ENCODE measurements at places on chromosomes 7 and 10. TPM values are rescaled to one million over a fixed set of nuclear protein-coding genes. Genes with fewer than 3 reads are reported as not detected.

DNA sequence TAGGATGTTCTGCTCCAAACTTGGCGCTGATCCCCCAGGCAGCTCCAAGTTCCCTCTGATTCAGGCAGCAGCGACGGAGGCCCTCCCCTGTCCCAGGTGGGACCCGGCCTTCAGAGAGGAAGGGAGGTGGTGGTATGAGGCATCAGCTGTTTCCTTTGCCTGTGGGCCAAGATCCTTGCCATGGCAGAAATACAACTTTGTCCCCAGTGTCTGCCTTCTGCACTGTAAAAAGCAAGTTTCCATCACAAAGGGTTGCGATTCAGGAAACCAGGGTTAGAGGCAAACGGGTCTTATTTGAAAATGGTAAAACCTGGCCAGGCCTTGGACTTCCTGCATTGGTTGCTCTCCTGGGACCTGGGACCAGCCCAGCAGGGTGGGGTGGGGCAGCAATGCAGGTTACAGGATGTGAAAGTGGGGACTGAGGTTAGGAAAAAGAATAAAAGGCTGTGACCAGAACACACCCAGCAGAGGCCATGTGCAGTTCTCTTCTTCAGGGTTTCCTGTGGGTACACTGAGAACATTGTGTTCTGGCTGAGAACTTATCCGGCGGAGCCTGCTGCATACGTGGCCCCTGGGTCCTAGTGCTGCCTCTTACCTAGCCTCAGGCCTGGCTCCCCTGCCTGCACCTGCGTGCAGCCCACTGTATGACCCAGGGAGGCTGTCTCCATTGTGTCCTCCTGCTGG is 25.1 kb upstream of the DDIT4 start:
- DNase-seq, result peak; percentile 68

DNA sequence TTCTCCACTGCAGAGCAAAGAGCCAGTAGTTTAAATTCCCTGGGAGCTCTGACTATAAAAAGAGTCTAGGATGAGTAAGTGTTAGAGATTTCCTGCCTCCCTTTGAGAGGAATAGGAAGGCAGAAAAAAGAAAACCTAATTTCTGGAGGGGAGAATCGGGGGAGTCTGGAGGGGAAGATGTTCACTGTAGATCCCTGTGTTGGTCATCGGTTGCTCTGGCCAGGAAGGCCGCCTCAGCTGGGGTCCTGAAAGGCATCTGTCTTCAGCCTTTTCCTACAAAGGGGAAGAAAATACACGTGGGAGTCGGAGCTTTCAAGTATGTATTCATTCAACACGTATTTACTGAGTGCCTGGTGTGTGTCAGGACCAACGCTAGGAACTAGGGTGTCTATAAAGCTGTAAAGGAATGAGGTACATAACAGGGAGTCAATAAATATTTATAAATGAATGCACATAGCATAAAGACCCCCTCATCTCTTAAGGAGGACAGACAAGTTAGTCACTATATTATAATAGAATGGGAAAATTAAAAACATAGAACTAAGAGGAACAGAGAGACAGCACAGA is 101.1 kb downstream of the ICA1 start:
- DNase-seq, result no peak

DNA sequence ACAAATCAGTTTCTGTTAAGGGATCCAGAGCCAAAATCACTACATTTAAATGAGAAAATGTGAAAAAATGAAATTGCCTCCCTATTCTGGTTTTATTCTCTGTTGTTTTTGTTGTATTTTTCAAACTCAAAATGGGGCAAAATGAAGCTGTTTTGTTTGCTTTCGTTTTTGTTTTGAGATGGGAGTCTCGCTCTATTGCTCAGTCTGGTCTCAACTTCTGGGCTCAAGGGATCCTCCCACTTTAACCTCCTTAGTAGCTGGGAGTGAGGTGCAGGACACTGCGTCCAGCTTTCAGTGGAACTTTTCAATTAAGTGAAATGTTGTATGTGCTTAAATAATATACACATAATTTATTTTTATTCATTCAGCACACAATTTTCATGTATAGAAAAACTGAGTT is 205.0 kb downstream of the SORCS1 start:
- no peak for DNase-seq

GRCh38 chr10:10418387-10418786 is 599.3 kb upstream of the CELF2 start:
- no peak for DNase-seq

- DNase-seq, result no peak
Observed at GRCh38 chr7:87003872-87004798, 55.3 kb downstream of the ELAPOR2 start.

Gene C10orf105
- total RNA-seq, result not detected

Gene PTN
- not detected for total RNA-seq

Measured in HepG2 (cell line).